ENCODE measurements at places on chromosomes 12 and 14.

GRCh38 chr12:124532331-124532750 lies 35.1 kb downstream of the NCOR2 start:
- DNase-seq = no peak

DNA sequence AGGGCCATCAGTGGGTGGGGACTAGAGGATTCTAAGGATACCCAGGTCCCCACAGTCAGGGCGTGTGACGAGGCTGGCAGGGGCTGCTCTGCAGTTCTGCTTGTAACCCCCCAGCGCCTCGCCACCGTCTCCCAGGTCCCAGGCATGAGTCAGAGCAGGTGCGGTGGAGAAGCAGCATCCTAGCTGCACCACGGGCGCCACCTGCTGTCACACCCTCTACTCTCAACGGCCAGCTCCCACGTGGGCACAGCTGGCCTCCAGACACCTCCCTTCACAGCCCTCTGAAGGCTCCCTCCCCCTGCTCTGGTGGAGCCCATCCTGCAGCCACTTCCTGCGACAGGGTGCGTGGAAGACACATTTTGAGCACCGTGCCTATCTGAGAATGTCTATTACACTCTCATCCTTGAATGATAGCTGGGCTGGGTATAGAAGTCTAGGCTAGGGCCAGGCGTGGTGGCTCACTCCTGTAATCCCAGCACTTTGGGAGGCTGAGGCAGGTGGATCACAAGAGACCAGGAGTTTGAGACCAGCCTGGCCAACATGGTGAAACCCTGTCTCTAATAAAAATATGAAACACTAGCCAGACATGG lies 6.9 kb upstream of the NUDT14 start:
- no peak for DNase-seq

- no peak for DNase-seq
Measured at GRCh38 chr12:108004319-108004718, 124.8 kb upstream of the WSCD2 start.

GRCh38 chr12:16385782-16386646 lies 38.6 kb downstream of the MGST1 start:
- peak; percentile 79 for DNase-seq
